Cortex of kidney (tissue), 1 donor: ENCODE measurements at places on chromosomes 5 and 9.

DNA sequence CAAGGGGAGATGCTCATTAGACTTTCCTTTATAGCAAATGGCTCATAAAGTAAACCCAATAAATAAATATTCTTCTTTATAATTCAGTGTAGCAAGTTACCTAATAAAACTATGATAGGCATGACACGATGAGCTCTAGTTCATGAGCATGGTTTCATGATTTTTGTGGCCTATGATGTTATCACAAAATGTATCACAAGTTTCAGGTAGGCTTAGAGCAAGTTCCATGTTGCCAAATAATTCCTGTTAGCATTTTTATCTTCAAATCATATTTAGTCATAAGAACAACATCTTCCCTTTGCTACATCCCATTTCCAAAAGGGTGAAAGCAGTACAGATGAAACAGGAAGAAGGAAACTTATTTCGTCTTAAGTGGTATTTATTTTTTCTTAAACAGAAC lies 200.2 kb downstream of the ENC1 start:
- no peak for DNase-seq

DNA sequence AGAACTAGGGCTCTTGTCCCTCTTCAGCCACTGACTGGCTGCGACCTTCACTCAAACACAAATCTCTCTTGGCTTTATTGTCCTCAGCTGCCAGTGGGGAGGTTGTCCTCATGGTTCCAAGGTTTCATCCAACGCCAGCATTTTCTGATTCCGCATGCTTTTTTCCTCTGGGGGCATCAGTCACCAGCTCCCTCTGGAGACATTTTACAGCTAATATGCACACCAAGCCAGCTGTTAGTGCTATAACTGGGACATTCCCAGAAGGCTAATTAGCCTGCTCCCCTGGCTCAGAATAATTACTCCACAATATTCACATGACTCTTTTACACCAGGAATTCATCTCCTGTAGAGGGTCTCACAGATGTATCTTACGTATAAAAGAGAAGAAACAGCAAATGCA lies 193.6 kb upstream of the ANKRD55 start:
- no peak for DNase-seq

DNA sequence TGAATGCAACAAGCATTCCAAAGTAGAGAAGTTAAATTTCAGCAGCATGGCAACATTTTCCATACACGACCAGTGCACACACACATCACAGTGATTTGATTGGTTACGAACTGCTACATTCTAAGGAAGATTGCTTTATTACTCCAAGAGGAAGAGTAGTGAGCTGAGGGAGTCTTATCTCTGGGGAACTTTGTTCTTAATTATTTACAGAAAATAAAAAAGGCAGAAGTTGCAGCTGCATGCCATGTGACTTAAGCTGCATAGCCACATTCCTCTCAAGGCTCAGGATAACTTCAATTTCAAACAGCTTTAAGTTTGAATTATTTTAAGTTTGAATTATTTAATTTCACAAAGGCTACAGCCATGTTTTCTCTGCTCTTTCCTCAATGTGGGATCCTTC lies 71.6 kb upstream of the HSPB3 start:
- no peak for DNase-seq

GRCh38 chr9:122346478-122347347 lies 24.1 kb upstream of the PTGS1 start:
- DNase-seq, result no peak

- DNase-seq, result no peak
These were observed 13.8 kb downstream of the TMEM267 start for GRCh38 chr5:43469671-43470391.

GRCh38 chr5:1202026-1202797 lies 817 bp downstream of the SLC6A19 start:
- DNase-seq, result no peak

GRCh38 chr9:102975251-102975650 lies 19.9 kb upstream of the CYLC2 start:
- DNase-seq, result no peak

GRCh38 chr9:138098116-138098907 lies 220.7 kb downstream of the CACNA1B start:
- DNase-seq, result no peak

- DNase-seq, result no peak
These were observed 69.4 kb downstream of the NPR3 start for GRCh38 chr5:32780508-32780919.

DNA sequence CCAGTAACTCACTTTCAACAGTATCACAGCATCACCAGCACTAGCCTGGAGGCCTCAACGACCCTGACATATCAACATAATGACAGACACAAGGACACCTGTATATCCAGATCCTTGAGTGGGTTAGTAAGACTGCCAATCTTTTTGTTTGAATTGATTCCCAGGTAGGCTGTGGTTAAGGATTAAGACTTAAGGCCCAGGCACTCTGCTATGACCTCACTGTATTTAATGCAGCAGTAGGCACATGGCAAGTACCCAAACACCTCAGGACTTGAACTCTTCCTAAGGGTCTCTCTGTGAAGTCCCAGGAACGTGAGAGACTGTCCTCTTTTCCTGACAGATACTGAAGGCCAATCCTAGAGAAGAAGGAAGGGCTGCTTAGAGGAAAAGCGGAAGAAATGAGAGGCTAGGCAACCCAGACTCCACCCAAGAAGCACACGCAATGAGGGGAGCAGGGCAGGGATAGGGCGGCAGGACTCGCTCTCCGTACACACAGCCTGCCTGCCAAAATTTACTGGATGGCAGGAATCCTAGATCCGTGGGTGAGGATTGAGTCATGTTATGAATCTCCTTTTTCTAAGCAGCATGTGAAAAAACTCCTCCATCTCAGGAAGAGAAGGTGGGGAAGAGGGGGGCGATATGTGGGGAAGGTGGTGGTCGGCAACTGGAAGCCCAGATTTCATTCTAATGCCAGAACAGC lies 93.4 kb downstream of the SIL1 start:
- DNase-seq, result no peak

DNA sequence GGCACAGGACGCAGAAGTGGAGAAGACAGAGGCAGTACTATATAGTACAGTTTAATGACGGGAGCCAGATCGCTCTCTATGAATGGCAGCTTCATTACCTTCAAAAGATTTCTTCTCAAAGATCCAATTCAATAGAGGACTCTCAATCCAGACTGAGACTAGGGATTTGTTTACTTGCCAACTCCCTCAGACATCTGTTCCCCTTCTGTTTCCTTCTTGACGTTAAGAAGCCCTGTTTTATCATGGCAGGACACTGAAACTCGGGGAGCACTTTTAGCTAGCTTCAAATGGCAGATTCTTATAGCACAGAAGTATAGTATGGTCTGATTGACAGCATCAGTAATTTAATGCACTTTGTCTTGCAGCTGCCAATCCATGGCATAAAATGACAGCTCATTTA lies 747.3 kb upstream of the C9orf72 start:
- DNase-seq, result no peak

- DNase-seq, result no peak
These were observed 249.7 kb upstream of the NREP start for GRCh38 chr5:112006721-112007120.

DNA sequence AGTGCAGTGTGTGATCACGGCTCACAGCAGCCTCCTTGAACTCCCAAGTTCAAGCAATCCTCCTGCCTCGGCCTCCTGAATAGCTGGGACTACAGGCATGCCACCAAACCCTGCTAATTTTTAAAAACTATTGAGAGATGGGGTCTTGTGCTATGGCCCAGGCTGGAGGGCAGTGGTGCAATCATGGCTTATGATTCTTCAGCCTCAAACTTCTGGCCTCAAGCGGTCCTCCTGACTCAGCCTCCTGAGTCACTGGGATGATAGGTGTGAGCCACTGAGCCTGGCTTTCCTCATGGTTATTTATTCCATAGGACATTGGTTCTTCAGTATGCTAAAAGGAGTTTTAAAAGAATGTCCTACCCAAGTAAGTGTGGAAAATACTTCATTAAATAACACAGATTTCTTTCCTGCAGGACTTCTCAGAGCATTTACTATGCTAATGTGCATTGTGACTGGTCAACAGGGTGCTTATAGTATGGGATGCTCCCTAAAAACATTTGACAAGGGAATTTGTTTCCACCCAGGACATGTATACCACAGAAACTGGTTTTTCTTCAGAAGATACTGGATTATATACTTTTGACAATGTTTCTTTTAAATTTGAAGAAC lies 11.2 kb upstream of the NCS1 start:
- DNase-seq, result no peak

- DNase-seq, result no peak
These were observed 267.3 kb downstream of the EFNA5 start for GRCh38 chr5:107403228-107403953.

DNA sequence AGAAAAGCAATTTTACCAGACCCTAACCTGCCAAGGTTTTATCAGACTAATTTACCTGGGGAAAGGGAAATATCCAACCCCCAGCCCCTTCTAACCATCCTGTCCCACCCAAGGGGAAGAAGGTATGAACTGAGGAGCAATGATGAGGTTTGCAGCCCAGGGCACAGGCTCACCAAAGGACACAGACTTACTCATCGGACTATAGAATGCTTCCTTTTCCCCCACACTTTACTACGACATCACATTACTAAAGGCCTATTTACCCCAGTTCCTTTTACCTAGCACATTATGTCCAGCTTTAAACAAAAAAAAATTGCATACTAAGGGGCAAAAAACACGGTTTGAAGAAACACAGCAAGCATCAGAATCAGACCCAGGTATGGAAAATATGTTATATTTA lies 94.1 kb upstream of the FST start:
- no peak for DNase-seq

- DNase-seq, result no peak
These were observed 947 bp upstream of the MARCHF3 start for GRCh38 chr5:127031147-127031862.

GRCh38 chr9:127452691-127453090 lies 1.4 kb downstream of the LRSAM1 start:
- no peak for DNase-seq

DNA sequence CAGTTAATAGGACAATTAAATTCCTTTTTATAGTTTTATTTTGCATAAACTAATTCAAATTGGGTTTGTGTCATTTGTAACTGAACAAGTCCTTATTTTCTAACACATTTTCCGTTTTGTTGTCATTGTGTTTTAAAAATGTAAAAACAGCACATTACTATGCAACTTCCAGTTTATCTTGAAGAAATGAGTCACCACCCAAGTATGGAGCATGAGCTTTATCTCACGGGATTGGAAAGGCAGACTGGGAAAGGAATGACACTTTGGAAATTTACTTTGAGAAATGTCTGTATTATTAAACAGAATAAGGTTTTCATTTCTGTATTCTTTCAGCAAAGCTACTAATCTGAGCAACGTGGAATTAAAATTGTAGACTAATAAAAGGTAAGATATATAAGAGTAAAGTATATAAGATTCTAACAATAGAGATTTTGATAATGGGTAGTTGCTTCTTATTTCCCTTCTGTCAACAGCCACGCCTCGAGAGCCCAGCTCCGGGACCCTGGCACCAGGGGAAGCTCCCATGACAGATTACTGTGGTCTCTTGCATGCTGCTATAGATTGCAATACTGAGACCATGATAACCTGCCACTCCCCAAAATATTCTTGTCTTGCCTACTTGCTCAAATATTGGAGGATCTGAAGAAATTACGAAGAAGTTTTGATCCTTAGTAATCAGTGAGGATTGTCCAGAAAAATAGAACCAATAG lies 433.1 kb downstream of the CHSY3 start:
- DNase-seq, result no peak

DNA sequence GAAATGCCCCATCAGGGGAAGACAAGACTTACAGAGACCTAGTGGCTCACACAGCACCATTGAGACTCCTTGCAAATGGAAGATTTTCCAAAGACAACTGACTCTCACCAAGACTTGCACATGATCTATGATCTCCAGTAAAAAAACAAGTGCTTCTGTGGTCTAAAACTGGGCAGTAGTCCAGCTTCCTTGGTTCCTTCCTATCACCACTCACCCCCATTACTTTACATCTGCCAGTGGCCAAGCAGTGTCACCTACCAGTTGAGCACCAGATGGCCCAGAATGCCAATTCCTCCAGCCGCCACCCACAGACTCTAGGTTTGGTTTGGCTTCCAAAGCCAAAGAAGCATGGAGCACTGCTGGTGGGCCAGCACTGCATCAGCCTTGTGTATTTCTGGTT lies 47.7 kb downstream of the SH3TC2 start:
- DNase-seq, result no peak

DNA sequence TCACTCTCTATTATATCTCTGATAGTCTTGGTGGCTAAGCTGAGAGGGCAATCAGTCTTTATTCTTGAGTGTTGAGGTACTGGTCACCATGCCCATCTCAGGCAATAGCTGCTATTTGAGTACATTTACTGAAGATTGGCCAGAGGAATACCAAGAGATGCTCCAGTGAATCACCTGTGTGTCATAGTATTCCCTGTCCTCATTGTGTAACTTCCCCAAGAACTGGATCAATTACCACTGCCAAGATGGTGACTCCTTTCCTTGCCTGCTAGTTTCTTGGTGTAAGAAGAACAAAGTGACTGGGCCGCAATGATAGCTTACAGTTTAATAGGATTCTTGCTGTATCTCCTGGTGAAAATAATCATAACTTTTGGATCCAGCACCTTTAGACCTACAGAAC lies 418.7 kb upstream of the KIF2A start:
- no peak for DNase-seq

DNA sequence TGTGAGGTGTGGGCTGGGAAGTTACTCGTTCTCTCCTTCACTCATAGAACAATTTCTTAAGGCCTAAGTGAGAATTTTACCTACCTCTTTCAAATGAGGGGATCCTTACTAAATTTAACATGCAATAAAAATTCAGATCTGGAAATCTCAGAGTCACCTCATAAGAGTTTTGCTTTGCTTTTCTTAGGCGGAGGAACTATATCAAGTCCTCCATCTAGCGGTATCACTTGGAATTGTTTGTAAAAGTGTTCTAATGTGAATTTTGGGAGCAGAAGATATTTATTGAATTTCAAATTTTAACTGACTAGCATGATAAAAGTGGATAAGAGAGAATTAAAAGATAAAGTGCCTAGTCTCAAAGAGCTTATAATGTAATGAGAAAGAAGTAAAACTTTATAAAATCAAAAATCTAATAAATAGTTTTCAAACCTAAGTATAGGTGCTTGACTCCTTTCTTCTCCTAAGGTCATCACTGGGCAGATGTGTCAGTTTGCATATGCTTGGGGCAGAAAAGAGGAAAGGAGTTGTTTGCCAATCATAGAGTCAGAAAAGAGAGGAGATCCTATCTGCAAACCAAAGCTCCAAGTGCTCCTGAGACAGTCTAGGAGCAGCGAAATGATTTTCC lies 145.7 kb upstream of the DAB2 start:
- no peak for DNase-seq

GRCh38 chr5:963310-963672 lies 45.3 kb upstream of the NKD2 start:
- no peak for DNase-seq

DNA sequence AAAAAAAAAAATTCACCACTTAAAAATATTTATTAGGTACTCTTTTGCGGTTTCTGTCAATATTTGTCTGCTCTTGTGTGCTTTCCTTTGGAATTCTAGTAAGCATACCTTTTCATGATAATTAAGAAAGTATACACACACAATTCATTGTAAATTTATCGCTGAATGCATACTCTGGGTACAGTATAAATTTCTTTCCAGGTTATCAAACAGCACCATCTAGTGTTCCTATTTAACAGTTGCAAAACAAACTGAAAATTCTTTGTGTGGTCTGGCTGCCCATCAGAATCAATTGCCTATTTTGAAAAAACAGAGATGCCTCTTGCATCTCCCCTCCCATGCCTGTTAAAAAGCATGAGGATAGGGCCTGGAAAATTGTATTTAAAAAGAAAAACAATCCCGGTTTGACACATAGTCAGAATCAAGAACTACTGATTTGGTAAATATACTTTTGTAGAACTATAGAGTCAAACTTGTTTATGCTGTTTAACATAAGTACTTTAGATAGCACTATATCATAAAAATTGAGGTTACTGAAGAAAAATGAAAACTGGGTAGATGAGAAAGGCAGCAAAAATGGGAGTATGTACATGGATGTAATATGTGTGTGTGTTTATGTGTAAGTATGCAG lies 16.2 kb downstream of the PGGT1B start:
- no peak for DNase-seq
